NCI-H524 (cell line): ENCODE measurements at places on chromosomes 13 and 19.

DNA sequence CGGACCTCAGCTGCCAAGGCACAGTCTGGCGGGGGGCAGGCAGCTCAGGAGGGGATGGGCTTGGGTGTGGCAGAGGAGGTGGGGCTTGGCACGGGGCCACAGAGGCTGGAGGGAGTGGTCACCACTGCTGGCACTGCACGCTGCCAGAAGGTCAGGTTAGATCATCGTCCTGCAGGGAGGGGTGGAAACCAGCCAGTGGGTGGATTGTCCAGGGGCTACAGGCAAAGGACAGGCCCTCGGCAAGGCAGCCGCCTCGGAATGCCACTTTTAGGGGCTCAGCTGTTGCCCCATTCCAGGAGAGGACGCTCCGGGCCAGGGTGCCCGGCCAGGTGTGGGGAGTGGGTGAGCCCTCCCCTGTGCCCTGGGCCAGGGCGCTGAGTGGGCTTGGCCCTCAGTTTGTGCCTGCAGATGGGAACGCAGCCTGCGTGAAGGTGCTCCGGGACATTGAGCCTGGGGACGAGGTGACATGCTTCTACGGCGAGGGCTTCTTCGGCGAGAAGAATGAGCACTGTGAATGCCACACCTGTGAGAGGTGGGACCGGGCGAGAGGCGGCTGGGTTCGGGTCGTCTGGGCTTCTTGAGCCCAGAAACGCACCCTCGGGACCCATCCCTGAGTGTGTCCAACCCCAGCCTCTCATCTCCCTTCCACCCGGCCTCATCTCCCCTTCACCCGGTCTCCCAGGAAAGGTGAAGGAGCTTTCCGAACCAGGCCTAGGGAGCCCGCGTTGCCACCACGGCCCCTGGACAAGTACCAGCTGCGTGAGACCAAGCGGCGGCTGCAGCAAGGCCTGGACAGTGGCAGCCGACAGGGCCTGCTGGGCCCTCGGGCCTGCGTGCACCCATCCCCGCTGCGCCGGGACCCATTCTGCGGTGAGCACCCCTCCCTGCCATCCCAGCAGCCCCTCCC, 6.4 kb downstream of the KMT5C start:
- no peak for DNase-seq

DNA sequence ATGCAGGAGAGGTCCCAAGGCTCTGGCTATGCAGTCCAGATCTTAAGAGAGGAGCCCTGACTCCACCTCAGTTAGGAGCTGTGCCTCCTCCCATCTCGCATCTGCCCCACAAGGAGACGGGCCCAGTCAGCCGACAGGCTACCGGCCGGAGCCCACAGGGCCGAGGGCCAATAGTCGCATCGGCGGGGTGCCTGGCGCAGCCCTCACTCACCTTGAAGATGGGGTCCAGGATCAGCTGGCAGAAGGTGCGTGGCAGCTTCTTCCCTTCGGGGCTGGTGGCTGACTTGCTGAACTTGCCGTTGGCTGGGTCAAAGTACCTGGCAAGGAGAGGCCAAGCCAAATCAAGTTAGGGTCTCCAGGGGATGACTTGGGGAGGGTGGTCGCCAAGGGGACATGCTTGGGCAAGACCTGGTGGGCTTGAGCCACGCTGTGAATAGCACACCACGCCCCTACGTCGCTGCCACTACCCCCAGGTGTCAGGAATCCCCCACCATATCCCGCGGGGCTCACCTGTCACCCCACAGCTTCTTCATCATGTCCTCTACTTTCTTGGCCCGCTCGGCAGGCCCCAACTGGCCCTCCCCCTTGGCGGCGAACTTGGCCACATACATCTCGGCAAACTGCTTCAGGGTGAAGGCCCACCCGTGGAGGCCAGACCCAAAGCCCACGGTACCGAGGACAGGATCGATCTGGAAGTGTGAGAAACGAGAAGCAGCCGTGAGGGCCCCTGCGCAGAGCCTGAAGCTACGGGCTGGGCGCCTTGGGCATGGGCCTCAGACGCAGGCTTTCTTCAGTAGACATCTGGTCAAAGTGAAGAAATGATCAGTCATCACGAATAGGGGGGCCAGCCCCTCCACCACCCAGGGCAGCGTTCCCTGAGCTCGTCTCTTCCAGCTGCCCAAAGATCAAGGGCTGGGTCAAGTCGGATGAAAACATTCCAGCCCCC, 3.3 kb downstream of the EEF2 start:
- no peak for DNase-seq

DNA sequence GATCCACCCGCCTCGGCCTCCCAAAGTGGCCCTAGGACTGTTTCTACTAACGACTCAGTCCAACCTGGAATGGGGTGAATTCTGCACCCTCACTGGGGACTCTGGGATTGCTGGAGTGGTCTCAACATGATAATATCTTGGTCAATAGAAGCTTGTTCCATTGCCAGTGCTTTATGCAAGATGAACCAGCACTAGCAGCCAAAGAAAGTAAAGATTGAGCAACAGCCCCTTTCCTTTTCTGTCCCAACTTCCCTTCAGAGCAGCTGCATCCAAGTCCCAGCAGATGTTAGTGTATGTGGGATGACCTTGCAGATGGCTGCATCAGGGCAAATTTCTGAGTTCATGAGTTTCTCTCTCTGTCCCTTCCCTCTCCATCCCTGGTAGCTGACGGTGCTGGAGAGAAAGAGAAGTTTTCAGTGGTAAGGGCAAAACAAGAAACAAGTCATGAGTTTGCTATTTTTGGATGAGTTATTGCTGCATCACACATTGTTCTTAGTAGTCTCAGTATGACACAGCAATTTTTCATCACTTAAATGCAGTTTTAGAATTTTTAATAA, 183.6 kb upstream of the EDNRB start:
- no peak for DNase-seq

GRCh38 chr13:31909864-31910551, 121.6 kb upstream of the FRY start:
- DNase-seq: peak; percentile 72

DNA sequence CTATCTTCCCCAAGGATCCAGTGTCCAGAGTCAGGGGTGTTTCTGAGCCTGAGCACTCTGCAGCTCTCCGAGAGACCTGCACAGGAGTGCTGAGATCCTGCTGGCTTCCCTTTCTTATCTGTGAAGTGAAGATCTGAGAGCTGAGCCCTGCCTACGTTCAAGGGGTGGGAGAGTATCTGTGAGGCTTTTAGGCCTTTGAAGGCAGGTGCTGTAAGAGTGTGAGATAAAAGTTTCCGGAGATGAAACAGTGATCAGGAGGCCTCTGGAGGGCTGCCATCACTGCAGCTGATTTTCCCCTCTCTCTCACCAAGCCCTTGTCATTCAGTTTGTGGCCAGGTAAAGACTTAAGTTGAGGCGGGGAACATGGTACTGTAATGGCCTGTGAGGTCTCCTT, 83.1 kb downstream of the AKAP11 start:
- DNase-seq: no peak

GRCh38 chr13:37526710-37527473, 71.7 kb downstream of the POSTN start:
- no peak for DNase-seq

GRCh38 chr13:90420683-90421082, 926.8 kb upstream of the MIR17HG start:
- no peak for DNase-seq

DNA sequence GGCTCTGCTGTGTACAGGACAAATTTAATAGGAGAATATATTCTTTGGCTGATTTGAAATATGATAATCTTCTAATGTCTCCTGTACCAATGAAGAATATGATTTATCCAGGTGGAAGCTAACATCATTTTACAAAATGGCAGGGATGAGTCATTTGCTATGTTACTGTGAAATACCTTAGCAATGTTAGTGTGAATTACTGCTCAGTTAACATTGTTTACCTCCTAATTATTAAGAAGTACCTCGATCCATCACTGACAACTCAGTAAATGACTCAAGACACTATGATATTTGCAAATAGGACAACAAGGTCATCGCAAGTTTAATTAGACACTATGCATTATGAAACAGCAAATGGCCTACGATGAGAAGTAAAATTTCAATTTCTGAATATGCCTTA, 309.1 kb upstream of the EDNRB start:
- DNase-seq: no peak

GRCh38 chr19:45173816-45174215, 4.2 kb downstream of the TRAPPC6A start:
- no peak for DNase-seq

DNA sequence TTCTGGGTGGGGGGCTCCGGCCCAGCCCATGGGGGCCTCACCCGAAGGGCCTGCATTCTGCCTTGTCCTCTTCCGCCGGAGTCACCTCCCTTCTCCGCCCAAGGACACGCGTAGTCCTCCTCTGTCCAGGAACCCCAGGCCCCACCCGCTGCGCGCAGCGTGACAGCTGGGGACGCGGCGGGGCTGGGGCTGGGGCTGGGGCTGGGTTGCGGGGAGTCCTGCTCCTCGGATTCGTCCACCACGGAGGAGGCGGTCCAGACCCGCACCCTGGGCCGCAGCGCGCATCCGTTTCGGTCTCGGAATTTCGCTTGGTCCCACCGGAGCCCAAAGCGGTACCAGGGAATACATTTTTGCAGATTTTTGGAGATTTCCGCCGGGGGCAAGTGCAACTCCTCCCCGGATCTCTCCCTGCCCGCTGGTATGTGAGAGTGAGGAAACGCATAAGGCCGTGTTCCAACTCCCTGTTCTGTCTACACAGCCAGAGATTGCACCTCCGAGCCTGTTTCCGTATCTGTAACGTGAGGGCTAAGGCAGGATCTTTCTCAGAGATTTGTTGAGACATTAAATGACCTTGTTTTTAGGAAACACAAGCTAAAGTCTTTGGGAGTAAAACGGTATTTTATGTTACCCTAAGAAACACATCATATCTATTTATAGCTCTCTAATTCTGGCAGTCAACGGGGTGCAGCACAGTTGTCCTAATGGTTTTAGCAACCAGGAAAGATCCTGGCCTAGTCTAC, at the start of gene COX7A1:
Gene COX7A1, minus strand, starts transcription at position 96 of the 740 bp plus-strand sequence. Its CDS starts 40 bp downstream, at position 56.
- DNase-seq: no peak

DNA sequence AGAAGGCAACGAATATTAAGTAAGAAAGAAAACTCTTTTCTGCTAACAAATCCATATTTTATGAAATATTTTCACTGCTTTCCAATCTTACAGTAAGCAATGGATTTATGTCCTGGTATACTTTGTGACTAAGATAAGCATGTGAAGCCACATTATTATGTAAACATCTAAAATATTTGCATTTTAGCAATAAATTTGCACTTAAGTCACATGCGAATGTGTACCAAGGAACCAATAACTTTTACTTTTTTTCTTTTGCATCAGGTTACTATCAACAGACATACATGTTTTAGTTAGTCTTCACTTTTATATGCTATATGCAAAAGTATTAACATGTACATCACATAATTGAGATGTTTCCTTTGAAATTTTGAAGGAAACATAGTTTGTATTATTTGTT, 536.7 kb downstream of the SLITRK6 start:
- no peak for DNase-seq

DNA sequence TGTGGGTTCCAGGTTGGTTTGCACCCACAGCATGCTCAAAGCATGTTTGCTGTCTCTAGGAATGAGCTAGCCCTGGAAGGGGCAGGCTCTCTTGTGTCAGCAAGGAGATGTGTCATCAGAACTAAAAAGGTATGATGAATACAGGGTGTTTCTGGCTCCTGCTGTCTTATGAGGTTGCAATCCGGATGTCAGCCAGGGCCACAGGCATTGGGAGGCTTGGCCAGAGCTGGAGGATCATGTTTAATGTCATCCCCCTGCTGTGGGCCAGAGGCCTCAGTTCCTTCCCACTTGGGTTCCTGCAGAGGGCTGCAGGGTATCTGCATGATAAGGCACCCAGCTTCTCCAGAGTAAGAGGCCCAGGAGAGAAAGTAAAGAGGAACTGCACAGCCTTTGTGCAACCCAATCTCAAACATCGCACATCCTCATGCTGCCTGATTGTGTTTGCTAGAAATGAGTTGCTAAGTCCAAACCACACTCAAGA, 193.6 kb downstream of the COL4A1 start:
- DNase-seq: no peak

DNA sequence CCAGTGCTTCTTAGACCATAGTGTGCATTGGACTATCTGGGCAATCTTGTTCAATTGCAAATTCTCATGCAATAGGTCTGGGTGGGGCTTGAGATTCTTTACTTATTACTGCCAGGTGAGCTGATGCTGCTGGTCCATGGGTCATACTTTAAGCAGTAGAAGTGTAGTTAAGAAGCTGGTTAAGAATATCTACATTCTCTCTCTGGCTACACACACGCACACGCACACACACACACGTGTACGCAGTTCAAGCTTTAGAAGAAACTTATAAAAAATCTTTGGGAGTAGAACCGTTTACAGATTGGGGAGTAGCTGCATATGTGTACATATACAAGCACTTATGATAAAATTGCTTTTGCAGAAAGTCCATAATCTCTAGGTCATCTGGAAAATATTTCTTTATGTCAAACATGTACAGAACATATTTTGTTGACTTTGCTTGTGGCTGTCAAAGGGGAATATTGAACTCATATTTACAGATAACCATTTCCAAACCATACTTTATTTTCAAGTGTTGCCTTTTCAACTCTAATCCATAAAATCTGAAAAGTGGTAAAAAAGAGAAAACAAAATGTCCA, 99.7 kb downstream of the GPC6 start:
- DNase-seq: no peak

DNA sequence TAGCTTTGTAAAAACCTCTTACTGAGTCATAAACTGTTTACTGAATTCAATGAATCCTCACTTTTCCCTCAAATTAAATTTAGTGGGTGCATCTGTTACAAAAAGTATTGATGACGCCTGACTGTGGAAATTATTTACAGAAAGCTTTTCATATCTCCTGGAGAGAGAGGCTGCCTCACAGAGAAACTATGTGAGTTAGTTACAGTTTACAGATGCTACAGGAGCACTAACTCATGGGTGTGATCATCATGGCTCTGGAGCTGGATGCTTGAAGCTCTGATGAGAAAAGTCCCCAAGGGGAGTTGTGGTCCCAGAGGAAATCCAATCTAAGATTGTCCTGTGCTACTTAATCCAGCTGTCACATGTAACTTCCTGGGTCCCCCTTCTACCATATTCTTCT, 590.8 kb downstream of the LMO7 start:
- no peak for DNase-seq

DNA sequence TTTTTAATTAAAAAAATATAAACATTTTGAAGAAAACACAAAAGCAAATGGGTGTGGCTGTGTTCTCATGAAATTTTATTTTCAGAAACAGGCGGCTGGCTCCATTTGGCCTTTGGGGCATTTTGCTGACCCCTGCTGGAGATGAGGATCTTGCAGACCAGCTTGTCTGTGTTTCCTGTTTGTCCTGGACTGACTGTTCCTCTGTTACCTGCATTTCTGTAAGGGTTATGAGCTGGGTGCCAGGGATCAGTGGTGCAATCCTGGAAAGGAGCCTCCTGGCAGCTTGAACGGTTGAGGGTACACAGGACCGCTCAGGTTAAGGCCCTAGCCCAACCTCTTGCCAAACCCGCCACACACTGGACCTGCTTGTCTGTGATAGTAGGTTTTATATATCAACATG, 49.9 kb downstream of the ZNF787 start:
- DNase-seq: no peak

- no peak for DNase-seq
Observed at GRCh38 chr13:74036373-74036772, 97.8 kb downstream of the KLF12 start.

GRCh38 chr13:80251403-80251802, 89.5 kb downstream of the SPRY2 start:
- DNase-seq: no peak

- DNase-seq: no peak
Observed at GRCh38 chr13:27199211-27199610, 27.6 kb upstream of the USP12 start.
